ENCODE measurements at places on chromosomes 1 and 21. TPM values are rescaled to one million over a fixed set of nuclear protein-coding genes. Genes with fewer than 3 reads are reported as not detected.

Gene REN
- not detected for total RNA-seq

Gene EVA1B
- total RNA-seq = 5.8 TPM

Gene RXRG
- total RNA-seq = not detected

DNA sequence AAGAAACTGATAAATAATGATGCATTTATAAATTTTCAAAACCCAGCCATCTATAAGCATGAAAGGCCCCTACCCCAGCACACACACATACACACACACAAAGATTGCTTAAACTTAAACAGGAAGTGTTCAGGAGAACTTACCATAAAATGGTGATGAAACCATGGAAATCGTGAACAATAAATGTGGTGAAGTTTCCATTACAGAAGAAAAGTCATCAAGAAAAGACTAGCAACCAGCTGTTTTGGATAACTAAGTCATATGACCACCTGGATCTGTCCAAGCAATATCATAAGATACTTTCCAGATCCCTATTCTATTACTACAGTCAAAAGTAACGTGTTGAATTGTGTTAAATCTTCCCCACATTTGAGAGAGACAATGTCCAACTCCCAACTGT lies 24.1 kb downstream of the RGS5 start:
- no peak overlapping the region for H3K4me3 ChIP-seq
- H3K36me3 ChIP-seq = no peaks in the 10 kb centered on the region
- H3K27me3 ChIP-seq = peaks cover 18% of the 10 kb centered on the region
- no peak for DNase-seq

DNA sequence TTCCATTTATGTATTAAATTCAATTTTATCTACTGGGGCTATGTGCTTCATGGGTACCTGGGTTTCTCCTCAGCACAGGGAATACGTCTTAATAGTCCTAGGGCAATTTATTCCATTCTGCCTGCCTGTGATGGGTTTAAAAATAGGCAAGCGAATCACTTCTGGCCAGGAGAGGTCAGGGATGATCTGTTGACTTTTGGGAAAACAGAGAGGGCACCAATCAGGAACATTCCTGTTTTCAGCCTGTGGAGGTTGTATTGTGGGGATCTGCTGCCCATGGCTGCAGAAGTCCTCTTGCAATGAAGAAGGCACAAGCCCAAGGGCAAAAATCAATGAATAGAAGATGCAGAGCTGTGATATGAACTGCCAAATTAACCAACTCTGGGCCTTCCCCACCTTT lies 303.1 kb downstream of the CTH start:
- no peak for DNase-seq
- H3K36me3 ChIP-seq = no peaks in the 10 kb centered on the region
- no peak overlapping the region for H3K4me3 ChIP-seq
- H3K27ac ChIP-seq = no peak overlapping the region
- no peaks in the 10 kb centered on the region for H3K4me1 ChIP-seq

GRCh38 chr1:214504330-214504729 lies 47.1 kb downstream of the PTPN14 start:
- H3K27ac ChIP-seq = no peak overlapping the region
- no peak for DNase-seq
- peaks cover 35% of the 10 kb centered on the region for H3K27me3 ChIP-seq
- H3K4me3 ChIP-seq = no peak overlapping the region
- H3K4me1 ChIP-seq = no peaks in the 10 kb centered on the region

Data from natural killer cell treated with Interleukin-12 subunit alpha and Interleukin-12 subunit beta and Interleukin-15 and Interleukin-18, amount 100 ng/mL, for 72 hours (primary cell).